Amniotic stem cell (primary cell): ENCODE measurements at places on chromosomes 12 and 14.

DNA sequence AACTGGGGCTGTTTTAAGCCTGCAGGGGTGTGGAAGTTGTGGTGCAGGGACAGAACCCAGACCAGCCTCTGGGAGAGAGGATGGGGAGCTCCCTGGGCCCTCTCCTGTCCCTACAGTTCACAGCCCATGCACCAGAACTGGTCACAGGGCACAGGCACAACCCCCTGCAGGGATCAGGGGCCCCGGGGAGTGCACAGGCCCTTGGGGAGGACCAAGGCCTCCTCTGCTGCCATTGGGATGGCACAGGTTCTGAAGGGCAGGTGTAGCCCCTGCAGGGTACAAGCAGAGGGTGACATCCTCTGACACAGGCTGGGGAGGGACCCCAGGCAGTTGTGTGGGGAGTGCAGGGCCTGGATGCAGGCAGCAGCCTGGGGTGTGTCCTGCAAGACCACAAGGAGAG, 66.4 kb upstream of the SFSWAP start:
- DNase-seq, result no peak

DNA sequence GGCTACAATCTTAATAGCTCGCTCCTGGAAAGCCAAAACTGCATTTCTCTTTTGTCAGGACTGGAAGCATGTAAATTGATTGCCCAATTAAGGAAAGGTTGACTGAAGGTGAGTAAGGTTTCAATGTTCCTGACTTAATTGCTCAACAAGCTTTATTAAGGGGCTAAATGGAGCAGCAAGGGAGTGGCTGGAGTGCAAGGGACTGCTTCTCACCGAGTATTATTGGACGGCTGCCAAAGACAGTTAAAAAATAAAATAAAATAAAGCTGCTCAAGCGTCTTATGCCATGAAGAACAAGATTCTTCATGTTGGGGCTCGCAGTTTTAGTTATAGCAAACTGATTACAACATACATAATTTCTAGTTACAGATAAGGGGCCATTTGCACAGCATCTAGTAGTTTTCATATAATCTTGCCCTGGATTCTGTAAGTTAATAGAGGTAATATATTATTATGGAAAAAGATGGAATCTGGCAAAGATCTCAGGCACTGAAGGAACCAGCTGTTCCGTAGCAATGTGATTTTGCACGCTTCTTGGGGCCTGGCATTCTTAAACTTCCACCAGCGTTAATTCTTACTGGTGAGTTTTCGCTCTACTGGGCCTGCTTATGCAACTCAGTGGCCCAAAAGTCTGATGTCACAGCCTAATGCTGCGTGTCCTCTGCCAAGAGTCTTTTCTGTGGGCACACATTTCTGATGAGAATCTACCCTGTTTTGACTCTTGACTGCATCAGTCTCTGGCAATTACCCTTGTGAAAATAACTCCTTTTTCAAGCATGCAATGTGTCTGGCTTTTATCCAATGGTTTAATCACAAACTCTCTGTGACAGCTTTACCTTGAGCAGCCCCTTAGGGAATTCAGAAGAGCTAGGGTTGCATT, 108.5 kb downstream of the SLC38A1 start:
- DNase-seq, result peak; percentile 50

- DNase-seq, result no peak
Observed at GRCh38 chr12:54195737-54196347, 7.1 kb upstream of the SMUG1 start.

GRCh38 chr12:88960213-88960878, 380.1 kb upstream of the KITLG start:
- no peak for DNase-seq

GRCh38 chr14:22748206-22748605, 18.3 kb upstream of the OXA1L start:
- no peak for DNase-seq

- no peak for DNase-seq
Observed at GRCh38 chr14:58882577-58883018, 244.8 kb downstream of the DACT1 start.

- no peak for DNase-seq
Observed at GRCh38 chr12:104873374-104873773, 84.7 kb downstream of the SLC41A2 start.

GRCh38 chr14:85577543-85578114, 47.7 kb downstream of the FLRT2 start:
- DNase-seq, result no peak

GRCh38 chr14:39681782-39682399, 249.7 kb upstream of the FBXO33 start:
- DNase-seq, result no peak

DNA sequence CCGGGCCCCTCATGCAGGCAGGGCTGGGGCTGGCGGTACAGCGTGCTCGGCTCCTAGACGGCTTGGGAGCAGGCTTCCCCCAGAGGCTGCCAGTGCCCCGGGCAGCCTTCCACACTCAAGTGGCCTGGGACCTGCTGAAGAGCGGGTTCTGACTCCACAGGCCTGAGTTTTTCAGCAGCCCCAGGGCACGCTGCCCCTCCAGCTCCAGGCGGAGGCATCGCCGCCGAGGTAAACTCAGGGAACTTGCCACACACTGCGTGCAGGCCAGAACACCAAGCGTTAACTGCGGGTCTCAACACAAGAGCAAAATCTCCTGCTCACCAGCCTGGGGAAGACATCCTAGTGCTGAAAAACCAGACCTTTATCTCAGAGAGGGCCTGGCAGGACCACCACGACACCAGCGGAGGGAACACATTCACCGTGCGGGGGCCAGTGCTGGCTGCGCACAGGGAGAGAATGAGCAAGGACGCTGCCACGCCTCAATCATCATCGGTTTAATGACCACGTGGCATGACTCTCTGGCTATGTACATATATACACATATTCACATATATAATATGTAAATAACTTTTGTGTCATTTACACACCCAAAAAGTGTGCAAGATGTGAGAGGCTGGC, 21.3 kb downstream of the PSMC1 start:
- DNase-seq, result no peak

GRCh38 chr14:81091139-81091538, 129.6 kb downstream of the GTF2A1 start:
- no peak for DNase-seq

- DNase-seq, result no peak
Observed at GRCh38 chr12:49233842-49234526, 30.9 kb upstream of the TUBA1C start.

DNA sequence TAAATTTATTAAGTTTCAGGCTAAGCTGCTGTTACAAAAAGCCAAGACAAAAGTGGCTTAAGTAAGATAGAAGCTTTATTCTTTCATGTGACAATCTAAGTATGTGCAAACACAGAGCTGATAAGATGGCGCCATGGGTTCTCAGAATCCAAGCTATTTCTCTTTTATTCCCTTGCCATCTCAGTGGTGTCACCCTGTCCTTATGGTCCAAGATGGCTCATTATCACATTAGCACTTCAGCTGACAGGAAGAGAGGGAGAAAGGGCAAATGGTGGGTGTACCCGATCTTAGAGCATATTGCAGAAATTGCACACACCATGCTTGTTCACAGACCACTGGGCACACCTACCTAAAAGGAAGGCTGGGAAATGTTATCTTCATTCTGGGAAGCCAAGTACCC, 211.7 kb downstream of the TMTC2 start:
- no peak for DNase-seq

GRCh38 chr14:55946231-55946630, 172.0 kb upstream of the PELI2 start:
- no peak for DNase-seq

DNA sequence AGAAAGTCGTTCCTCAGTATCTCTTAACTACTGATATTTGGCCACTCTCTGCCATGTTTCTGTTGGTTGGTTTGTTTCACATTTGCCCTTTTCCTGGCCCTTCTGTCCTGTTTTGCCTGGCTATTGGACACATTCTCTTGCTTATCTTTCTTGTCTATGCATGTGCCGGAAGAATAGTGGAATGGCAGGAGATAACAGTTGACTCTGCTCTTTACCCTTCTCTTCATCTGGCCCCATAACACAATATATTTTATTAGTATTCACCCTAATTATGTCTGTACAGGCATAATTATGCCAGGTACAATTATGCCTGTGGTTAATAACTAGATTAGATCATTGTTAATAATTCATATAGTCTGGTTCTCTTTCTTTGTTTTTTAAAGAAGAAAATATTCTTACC, 243.5 kb upstream of the LMO3 start:
- DNase-seq, result no peak

- DNase-seq, result no peak
Observed at GRCh38 chr14:44863271-44863670, 98.5 kb downstream of the KLHL28 start.

DNA sequence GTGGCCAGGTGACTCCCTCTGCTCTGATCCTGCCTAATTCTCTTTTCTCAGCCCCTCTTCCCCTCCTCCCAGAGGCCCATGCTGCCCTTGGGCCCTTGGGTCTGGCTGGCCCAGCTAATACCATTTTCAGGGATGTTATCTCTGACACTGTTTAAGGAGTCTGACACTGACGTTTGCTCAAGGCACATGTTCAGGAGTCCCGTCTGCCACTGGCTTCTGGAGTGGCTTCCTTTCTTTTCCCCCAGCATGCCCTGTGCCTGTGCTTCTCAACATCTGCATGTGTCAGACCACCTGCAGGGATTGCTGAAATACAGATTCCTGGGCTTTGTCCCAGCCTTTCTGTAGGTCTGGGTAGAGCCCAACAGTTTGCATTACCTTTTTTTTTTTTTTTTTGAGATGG, 128.9 kb downstream of the BCL11B start:
- DNase-seq, result no peak

GRCh38 chr12:54565986-54566544, 16.7 kb downstream of the PDE1B start:
- DNase-seq, result no peak

GRCh38 chr12:2805143-2805520, 7.3 kb upstream of the ITFG2 start:
- DNase-seq, result no peak

GRCh38 chr14:92973261-92973797, 50.4 kb downstream of the CHGA start:
- no peak for DNase-seq

- DNase-seq, result no peak
Observed at GRCh38 chr14:69855180-69855832, 23.9 kb upstream of the SMOC1 start.

DNA sequence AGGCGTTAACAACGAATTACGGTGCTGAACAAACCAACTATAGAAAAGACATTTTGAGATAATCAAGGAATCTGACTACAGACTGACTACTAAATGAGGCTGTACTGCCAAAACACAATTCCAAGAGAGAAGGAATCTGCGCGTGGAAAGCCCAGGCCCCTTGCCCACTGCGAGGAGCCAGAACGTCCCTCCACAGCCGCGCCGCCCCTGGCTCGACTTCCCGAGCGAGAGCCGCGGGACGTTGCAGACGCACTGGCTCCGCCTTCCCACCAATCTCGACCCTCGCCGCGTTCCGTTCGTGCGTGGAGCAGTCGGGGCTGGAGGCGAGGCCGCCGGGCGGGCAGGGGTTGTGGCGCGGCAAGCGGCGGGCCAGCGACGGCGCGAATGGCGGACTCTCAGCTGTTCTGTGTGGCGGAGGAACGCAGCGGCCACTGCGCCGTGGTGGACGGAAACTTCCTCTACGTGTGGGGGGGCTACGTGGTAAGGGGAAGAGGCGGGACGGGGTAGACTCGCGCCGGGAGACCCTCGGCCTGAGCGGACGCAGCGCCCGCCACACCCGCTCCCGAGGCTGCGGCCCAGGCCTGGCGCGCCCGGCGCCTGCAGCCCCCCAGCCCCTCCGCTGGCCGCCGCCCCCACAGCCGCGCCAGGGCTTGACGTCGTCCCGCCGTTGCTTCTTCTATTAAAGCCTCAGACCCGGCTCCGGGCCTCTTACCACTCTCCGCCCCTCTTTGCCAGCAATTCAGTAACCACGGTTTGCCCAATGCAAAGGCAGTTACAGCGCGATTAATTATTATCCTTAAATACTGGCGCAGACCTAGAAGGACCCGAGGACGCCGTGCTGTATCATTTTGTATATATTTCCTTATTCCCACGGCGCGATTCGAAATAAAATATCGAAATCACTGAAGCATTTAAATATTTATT, at the start of gene KLHDC1:
KLHDC1 (plus strand) TSS at position 310 of the 924 bp plus-strand sequence; CDS start at position 385, 75 bp downstream.
- peak; percentile 59 for DNase-seq

DNA sequence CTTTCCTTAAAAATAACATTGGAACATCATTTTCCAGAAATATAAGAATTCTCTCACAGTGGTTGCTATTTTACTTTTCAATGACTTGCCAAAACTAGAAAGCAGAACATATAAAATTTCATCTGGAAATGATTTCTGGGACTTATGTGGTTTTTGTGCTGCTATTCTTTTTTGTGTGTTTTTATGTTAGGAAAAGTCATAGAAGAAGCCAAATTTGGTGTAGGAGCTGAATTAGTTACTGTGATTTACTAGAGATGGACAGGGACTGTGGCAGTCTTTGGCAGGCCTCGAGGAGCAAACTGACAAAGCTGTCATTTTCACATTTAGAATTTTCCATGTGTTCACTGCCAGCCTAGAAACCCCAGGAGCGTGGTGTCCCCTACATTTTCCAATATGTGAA, 38.3 kb upstream of the LDHB start:
- no peak for DNase-seq

DNA sequence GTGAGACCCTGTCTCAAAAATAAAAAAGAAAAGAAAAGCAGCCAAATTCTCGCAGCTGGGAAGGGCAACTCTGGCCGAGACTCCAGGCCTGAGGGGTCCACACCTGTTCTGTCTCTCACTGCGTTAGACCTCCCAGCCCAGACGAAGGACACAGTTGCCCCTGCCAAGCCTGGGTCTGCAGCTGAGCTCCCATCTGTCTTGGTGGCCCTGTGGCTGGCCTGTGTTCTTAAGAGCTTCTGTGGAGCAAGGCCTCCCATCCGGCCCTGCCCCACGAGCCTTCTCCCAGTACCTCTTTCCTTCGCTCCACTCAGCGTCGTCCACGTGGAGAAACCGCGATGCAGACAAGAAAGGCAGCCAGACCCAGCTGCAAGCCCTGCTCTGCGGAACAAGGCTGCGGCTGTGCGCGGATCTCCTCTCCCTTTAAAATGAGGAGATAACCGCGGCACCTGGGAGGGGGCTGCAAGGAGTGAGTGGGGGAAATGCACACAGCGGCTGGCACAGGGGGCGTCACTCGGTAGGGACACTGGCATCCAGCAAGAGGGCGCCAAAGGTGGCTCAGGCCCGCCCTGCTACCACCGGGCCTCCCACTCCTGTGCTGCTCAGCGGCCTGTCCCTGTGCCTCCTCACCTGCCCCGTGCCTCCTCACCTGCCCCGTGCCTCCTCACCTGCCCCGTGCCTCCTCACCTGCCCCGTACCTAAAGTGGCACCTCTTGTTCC, 42.4 kb downstream of the LRRC74A start:
- no peak for DNase-seq
